ENCODE measurements at places on chromosomes 1 and 21.

DNA sequence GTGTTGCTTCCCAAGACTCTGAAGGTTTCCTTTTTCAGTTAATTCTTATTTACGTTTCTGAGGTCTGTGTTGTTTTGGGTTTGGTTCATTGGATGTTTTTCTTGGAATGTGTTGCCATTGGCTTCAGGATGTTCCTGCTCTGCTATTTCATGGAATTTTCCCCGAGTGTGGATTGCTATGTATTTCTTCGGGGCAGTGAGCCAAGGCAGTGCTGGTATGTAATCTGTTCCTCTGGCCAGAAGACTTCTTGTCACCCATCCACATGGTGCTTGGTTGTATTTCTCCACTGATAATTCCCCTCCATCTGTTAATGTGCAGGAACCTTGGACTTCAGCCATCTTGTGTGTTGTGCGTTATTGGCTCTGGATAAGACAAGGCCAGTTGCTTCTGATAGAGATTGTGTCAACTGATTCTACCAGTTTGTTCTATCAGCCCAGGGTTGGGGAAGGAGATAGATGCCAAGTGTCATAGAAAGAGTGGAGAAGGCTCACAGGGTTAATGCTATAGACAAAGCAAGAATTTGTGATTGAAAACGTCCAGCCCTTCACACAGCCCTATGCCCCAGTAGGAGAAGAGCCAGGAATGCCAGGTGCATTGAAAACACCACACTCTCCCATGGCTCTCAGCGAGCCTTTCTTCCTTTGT, 505.2 kb downstream of the PLPP3 start:
- DNase-seq: no peak

DNA sequence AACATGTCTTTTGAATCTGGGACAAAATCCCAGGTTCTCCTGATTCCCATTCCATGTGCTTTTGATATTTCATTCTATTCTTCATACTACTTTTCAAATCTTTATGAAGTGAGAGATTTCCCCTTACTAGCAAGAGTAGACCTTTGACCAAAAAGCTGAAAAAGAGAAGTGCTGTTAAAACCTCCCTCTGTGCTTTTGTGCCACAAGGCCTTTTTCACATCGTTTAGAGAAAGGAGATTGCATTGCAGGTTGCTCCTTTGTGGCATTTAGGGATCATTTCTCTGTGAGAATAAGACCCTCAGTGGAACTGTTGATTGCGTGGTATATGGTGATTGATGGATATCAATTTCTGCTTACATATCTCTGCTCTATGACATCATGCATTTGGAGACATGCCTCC, 148.8 kb downstream of the TGFB2 start:
- no peak for DNase-seq

DNA sequence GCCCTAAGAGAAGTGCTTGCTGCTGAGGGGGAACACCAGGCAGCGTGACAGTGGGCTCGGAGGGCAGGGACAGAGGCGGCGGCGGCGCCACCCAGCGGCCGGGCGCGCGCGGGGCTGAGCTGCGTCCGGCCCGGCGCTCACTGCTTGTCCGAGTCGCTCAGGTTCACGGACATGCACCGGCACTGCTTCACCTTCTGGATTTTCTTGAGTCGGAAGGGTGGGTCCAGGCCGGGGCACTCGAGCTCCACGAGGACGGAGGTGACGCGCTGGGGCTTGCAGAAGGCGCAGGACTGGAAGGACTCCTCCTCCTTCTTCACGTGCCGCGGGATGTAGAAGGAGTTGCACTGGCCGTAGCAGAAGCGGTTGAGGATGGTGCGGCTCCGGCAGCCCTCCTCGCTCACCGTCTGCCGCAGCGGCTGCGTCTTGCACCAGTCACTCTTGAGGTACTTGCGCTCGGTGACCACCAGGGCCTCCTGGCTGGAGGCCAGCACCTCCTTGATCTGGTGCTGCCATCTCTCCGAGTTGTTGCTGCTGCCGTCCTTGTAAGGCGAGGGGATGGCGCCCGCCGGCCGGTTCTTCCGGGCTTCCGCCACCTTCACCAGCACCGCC, 119.0 kb downstream of the GREM2 start:
- DNase-seq: no peak

- peak; percentile 73 for DNase-seq
Observed at GRCh38 chr1:202852163-202852904, 36.6 kb downstream of the RABIF start.

DNA sequence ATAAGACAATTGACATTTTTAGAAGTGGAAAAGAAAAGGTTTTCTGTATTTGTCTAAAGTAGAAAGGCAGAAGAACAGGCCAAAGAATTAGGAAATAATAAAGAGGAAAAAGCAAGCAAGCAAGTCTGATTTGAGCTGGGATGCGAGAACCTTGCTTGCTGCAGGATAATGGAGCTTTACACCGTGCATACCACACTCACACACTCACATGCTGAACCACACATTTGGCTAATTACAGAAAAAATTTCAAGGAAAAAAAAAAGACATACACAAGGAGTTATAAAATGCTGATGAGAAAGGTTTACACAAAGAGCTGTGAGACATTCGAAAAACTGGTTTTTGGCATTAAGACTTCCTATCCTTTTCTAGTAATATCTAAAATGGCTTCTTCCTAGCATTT, 593.9 kb downstream of the KIF26B start:
- DNase-seq: no peak

- DNase-seq: no peak
Observed at GRCh38 chr1:17597651-17598050, 58.2 kb downstream of the ARHGEF10L start.

- DNase-seq: no peak
Observed at GRCh38 chr1:97986041-97987005, 65.5 kb upstream of the DPYD start.

DNA sequence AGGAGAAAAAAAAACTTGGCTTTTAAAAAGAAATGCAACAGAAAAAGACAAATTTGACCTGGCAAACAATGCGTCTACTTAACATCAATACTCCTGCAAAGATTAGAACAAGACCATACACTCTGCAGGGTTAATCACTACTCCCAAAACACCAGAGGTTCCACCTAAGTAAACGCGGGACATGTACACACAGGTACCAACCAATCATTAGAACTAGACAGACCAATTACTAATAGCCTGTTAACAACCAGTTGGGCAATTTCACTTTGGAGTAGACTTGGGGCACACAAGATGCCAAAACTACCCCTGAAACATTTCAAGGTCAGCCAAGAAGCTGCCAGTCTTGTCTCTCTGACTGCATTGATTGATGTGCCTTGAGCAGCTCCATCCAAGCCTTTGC, 125.8 kb downstream of the RRAGC start:
- DNase-seq: no peak

- no peak for DNase-seq
Observed at GRCh38 chr1:12102066-12102465, 39.0 kb downstream of the TNFRSF8 start.

DNA sequence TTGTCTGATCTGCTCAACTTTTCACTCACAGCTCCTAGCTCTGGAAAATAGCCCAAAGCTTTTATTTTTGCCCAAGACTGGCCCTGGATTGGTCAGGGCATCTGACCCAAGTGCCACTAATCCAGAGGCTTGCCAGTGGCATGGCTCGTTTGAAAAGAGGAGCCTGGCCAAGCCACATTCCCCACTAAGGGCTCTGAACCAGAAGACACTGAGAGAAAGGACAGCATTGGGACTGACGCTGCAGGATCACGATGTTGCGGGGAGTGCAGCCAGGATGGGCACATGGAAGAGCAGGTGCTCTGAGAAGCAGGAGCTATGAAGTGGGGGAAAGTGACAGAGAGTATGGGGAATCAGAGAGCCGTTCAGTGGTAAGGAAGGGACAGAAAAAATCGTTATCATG, 44.9 kb upstream of the TSPAN2 start:
- DNase-seq: no peak

- peak; percentile 70 for DNase-seq
Observed at GRCh38 chr1:113042285-113043143, 30.5 kb upstream of the LRIG2 start.

- no peak for DNase-seq
Observed at GRCh38 chr1:198901266-198901665, 262.4 kb downstream of the PTPRC start.

GRCh38 chr21:45470773-45471524, 66.0 kb downstream of the COL18A1 start:
- DNase-seq: peak; percentile 80

- DNase-seq: no peak
Observed at GRCh38 chr1:153597206-153597605, 15.7 kb downstream of the S100A16 start.

DNA sequence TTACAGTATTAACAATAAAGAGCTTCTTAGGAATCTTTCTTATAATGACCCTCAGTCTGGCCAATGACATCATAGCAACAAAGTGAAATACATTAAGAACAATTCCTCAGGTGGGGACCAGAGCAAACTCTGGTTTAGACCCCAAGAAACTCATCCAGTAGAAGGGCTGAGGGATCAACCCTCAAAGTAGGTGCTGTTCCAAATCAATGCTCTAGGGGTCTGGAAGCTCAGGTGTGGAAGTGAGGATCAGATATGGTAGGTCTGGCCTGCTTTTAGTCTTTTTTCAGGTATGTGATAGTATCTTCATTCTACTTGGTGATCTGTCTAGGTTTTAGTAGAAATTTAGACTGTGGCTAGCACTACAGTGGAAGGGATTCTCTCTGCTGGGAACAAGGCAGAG, 291.7 kb downstream of the PDE4B start:
- no peak for DNase-seq

DNA sequence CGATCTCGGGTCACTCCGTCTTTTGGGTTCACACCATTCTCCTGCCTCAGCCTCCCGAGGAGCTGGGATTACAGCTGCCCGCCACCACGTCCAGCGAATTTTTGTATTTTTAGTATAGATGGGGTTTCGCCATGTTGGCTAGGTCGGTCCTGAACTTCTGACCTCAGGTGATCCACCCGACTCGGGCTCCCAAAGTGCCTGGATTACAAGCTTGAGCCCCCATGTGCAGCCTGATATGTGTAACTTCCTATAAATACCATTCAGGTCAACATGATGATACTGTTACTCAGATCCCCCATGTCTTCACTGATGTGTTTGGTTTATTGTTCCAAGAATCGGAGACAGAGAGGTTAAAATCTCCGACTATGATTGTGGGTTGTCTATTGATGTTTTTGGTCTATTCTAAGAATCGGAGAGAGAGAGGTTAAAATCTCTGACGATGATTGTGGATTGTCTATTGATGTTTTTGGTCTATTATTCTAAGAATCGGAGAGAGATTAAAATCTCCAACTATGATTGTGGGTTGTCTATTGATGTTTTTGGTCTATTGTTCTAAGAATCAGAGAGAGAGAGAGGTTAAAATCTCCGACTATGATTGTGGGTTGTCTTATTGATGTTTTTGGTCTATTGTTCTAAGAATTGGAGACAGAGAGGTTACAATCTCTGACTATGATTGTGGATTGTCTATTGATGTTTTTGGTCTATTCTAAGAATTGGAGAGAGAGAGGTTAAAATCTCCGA, 17.0 kb downstream of the C1orf159 start:
- DNase-seq: no peak

GRCh38 chr1:228974273-228974672, 239.0 kb downstream of the RHOU start:
- no peak for DNase-seq

DNA sequence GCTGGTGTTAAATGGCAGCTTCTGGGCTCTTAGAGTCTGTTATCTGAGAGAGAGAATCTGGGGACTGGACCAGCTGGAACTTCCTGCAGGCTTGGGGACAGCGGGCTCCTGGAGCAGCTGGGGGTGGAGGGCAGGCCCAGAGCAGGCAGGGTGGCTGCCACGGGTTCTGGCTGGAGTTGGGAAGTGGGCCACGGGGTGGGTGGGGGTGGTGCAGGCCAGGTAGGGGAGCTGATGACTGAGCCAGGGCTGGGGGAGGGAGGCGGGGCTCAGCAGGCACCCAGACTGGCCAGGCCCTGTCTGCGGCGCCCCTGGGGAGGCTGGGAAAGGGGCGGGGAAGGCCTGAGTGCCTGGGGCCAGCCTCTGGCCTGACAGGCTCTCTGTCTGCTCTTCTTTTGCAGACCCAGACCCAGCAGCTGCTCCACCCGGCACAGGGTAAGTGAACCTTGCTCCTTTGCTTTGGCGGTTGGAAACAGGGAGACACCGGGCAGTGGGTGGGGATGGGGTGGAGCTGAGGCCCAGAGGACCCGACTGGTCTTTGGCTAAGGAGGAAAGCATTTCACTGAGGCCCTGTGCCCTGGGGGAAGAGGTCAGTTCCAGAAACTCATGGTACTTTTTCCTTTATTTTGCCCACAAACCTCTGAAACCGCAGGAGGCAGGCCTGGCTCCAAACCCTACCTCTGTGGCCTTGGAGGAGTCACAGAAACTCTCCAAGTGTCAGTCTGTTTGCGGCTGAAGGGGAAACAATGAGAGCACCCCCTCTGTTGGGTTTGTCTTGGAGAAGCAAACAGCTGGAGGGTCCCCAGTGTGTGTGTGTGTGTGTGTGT, 48.8 kb downstream of the ARHGEF10L start:
- DNase-seq: no peak

DNA sequence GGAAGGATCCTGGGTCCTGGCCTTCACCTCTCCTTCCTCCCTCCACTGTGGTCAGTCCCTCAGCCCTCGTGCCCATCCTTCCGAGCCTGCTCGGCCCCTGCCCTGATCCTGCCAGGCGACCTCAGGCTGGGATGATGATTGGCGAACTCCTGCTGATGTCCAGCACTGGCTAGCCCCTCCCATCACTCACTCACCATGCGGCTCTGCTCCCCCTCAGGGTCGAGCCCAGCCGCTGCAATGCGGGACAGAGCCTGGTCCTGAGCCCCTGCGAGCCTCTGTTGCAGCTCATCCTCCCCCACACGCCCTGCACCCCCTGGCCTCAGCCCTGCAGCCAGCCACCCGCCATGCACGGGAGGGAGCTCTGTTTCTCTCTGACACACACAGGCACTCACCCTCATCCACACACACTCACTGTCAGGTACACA, 100.2 kb downstream of the DMRTB1 start:
- DNase-seq: peak; percentile 48

- DNase-seq: no peak
Observed at GRCh38 chr1:116825207-116825719, 71.0 kb downstream of the CD2 start.

DNA sequence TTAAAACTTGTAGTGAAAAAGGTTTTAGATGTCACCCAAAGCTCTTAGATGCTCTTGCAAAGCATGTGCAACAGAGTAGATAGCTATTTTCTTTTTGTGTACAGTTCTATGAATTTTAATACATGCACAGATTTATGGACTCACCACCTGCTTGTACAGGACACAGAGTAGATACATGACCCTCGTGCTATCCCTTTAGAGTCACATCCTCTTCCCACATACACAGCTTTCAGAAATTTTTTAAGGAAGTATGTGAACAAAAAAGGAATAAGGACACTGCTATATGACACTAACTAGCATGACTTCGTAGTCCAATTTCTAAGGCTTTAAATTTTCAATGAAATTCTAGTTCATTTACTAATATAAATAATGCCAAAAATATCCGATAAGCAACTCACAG, 60.9 kb downstream of the ABL2 start:
- no peak for DNase-seq
